ENCODE measurements at places on chromosomes 12 and 14. TPM values are rescaled to one million over a fixed set of nuclear protein-coding genes. Genes with fewer than 3 reads are reported as not detected.

The C1RL gene
- 58.7 TPM for polyA plus RNA-seq

The CD69 gene
- not detected for polyA plus RNA-seq

The MEG3 gene
- 310 TPM for polyA plus RNA-seq

The ADAM21 gene
- polyA plus RNA-seq: 0.26 TPM

- no peak for DNase-seq
These were observed 3.2 kb upstream of the DIO3 start for GRCh38 chr14:101557811-101558738.

DNA sequence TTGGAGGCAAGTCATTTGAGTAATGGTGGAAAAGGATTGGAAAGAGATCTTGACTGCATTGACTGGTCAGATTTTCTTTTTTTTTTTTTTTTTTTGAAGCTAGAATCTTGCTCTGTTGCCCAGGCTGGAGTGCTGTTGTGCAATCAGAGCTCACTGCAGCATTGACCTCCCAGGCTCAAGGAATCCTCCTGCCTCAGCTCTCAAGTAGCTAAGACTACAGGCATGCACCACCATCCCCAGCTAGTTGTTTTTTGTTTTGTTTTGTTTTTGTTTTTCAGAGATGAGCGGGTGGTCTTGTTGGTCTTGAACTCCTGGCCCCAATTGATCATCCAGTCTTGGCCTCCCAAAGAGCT, 30.9 kb upstream of the FAM222A start:
- DNase-seq: no peak

DNA sequence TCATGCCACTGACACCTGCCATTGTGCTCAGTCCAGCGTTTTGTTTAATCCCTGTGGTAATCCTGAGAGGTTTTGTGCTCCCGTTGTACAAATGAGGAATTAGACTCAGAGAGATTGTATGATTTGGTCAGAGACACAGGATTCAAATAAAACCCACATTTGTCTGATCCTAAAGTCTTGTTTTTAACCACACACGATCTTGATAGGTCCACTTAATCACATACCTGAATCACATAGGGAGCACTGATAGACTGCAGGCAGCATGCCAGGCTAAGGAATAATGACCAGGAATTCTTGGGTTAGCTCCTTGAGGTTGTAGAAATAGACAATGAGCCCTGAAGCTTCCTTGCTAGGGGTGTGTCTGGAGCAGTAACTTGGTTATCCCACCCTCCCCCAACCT, 202.6 kb upstream of the RGS6 start:
- no peak for DNase-seq

DNA sequence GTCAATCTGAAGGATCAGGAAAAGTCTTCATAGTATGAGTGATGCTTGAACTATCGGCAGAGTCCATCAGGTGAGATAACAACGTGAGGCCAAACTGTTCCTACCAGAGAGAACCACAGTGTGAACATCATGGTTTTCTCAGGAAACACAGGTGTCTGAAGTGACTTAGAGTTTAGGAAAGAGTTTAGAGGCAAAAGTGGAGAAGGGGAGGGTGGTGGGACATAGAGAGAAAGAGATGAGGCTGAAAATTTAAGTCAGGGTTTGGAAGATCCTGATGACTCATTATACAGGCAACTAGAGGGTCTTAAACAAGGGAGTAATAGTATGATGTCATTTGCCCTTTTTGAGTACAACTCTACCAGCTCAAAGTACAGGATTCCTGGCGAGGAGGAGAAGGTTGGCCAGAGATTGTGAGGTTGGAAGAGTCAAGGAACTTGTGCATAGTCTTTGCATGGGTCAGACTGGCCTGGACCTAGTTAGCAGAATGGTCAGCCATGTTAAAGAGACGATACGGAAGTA, 16.0 kb downstream of the CPNE8 start:
- DNase-seq: no peak

DNA sequence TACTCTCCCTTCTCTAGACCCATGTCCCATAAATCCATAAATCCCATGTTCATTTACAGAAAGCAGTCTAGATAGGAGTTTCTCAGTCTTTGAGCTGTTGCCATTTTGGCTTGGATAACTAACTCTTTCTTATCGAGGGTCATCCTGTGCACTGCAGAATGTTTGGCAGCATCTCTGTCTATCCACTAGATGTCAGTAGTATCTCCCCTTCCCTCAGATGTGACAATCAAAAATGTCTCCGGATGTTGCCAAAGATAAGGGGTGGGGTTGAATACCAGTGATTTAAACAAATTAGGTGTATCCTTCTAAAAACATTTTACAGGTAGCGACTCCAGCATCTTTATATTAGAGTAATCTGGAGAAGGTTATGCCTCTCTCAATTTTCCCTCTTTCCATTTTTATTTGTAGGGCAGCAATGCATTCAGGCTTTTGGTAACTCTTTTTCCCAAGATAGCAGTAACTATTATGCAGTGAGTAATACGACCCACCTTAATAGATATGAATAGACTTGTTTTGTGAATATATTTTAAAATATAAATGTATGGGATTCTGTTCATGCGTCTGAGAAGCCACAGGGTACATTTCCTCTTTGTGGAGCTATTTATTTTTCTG, 100.7 kb downstream of the LRRK2 start:
- no peak for DNase-seq

- DNase-seq: no peak
These were observed 40.8 kb upstream of the POC1B start for GRCh38 chr12:89566615-89567014.

GRCh38 chr14:67575684-67576083, 24.4 kb downstream of the PIGH start:
- DNase-seq: no peak

Measured in AG04450 (cell line).